ENCODE measurements at places on chromosomes 2 and 18.

DNA sequence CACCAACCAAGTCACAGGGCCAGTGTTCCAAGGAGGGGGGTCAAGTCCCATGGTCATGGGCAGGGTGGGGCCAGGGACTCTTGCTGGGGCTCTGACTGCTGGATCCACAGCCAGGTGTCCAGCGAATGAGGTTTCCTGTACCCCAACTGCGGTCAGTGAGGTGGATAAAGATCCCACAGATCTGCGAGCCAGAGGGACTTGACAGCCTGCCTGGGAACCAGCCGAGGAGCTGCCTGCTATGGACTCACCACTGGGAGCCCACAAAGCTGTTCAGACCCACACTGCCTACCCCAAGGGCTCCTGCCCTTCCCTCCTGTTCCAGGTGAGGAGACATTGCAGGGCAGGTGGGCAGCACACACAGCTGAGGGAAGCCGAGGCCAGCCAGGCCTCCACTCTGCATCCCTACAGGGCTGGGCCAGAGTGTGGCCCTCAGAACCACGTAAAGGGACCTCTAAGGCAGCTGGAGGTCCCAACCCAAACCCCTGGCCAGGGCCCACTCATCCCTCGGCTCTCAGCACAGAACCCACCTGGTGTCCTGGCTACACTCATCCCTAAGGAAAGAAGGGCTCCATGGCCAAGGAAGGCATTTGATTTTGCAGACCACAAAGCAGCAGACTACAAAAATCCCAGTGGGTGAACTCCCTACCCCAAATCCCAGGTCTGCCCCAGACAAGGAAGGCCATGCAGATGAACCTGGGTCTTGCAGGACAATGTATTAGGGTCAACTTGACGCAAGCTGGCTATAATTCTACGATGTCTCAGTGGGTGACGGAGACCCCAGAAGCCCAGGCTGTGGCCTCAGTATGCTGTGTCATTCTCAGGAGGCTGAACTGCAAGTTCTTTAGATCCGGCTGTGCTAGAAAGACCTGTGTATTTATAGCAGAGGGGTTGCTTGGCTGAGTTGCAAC lies 209.2 kb downstream of the MGAT5 start:
- no peak for DNase-seq

GRCh38 chr2:20378891-20379519 lies 28.4 kb upstream of the PUM2 start:
- no peak for DNase-seq

GRCh38 chr2:113930448-113930847 lies 40.6 kb downstream of the ACTR3 start:
- no peak for DNase-seq

DNA sequence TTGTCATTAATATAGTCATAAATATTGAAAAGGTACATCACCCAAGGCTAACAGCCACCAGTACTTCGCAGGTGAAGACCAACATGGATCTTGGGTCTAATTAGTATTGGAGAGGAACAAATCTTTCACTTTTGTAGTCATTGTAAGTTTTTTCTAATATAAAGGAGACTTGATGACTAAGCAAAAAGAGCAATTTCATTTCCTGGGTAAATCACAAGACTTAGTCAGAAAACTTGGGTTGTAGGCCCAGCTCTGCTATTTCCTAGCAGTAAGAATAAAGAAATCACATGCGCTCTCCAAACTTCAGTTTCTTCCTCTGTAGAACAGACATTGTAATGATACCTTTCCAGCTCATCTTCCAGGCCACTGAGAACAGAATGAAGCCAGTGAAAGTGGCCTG lies 40.9 kb downstream of the NRP2 start:
- DNase-seq: no peak

GRCh38 chr2:74755386-74755785 lies 78.5 kb upstream of the HK2 start:
- no peak for DNase-seq

- no peak for DNase-seq
These were observed 28.0 kb upstream of the SCLY start for GRCh38 chr2:238032755-238033337.
